ENCODE measurements at places on chromosomes 11 and 22.

GRCh38 chr11:64241241-64241490 is 271 bp downstream of the FKBP2 start:
- DNase-seq: peak; percentile 99

DNA sequence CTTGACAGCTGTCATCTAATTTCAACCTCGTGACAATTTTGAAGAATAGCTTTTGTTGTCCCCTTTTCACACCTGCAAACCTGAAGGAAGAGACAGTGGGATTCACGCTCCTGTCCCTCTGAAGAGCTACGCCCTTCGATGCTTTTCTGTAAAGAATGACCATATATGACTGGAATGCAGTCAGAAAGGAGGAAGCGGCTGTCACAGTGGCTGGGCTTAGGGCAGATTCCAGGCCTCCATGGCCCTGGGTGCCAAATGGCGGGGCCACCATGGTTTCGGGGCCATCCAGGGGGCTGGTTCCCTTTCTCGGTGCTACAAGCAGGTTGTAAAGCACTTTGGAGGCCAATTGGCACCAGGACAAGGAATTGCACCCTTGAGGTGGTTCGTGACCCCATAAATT is 22.2 kb upstream of the FGF19 start:
- DNase-seq: no peak

DNA sequence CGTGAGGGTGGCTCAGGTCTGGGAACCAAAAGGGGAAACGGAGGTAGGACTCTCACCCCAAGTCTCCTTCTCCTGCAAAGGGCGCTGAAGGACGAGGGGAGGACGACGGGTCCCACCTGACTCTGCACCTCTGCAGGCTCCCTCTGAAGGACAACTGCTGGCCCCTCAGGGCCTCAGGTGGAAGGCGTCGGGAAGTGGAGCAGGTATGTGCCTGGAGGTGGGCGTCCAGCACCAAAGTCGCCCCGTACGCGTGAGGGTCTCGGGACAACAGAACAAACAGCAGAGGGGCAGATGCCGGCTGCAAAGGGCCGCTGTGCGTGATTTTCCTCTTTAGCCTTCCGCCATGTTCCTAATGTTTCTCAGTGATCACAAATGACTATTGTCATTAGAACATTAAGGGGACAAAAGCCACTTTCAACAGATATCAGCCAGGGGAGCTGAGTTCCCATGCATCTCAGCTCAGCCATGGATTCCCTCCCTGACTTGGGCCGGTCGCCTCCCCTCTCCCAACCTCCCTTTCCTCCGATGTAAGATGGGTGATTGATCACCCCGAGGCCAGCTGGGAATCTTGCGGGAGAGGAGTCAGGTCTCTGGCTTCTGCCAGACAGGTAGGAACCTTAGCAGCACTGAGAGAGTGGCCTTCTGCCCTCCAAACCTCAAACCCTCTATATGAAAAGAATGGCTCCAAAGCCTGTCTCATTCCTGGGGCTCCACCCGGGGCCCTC is 836 bp downstream of the SLC16A8 start:
- no peak for DNase-seq

DNA sequence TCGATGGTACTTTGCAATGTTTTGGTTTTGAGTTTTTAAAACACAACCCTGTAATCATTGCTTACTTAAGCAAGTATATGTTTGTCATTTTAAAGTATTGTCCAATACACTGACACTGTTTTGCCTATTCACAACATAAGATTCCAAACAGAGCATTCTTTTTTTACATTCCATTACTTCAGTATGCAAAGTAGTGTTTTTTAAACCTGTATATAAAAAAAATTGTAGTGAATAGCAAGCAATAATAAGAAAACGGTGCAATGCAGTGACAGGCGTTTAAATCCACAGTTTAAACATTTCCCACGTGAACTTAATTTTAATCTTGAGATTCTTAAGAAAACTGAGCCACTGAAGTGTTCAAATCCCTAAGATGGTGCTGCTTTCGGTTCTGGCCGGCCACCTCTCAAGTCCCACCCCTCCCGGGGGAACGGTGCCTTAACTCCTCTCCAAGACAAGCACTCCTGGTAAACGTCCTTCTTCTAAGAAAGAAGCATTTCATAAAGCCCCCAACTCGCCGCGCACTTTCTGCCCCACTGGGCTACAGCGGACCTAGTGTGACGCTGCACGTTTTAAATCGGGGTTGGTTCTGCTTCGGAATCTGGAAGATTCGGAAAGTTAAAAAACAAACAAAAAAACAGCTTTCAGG is 2.9 kb downstream of the PGR start:
- DNase-seq: no peak

DNA sequence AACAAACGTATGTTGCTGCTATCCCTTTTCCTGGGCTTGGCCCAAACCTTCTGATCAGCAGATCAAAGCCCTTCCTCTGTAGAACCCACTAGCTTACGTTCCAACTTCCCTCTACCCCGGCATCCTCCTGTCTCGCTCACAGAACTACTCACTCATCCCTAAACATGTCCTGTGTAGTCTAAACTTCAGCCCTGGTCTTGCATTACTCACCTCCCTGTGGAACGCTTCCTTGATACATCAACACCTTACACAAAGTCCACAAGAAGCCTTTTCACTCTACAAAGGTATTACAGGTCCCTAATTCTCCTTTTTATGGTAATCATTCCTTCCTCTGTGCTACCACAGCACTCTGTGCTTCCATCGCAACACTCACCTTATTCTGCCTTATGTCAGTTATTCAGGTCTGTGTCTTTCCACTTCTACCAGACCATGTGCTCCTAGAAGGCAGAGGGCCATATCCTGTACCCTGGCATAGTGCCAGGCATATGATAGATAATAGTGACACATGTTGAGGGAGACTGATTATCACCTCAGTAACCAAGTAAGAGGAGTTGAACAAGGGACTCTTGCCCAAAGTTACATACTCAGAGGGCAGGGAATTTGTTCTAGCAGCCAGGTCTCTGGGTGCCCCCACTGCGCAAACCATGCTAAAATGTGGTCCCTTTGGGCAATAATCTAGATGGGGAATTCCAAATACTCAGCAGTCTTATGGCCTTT is 41.6 kb downstream of the USP35 start:
- peak; percentile 73 for DNase-seq

- peak; percentile 20 for DNase-seq
Measured at GRCh38 chr22:21726650-21727049, 8.9 kb downstream of the YPEL1 start.

DNA sequence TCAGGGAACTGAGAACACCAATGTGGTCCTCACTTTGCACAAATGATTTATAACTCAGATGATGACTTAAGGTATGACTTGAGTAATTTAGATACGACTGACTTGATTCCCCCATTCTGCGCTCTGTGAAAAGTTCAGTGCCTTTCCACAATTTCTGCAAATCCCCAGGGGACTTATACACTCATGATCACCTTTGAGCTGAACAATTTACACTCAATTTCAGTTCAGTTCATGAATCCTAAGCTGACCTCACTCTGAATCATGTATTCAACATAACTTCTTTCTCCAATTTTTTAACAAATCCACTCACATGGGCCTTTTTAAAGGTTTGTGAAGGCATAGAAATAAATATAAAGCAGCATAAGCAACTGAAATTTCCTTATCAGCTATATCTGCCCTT is 274.2 kb downstream of the FAM76B start:
- no peak for DNase-seq

DNA sequence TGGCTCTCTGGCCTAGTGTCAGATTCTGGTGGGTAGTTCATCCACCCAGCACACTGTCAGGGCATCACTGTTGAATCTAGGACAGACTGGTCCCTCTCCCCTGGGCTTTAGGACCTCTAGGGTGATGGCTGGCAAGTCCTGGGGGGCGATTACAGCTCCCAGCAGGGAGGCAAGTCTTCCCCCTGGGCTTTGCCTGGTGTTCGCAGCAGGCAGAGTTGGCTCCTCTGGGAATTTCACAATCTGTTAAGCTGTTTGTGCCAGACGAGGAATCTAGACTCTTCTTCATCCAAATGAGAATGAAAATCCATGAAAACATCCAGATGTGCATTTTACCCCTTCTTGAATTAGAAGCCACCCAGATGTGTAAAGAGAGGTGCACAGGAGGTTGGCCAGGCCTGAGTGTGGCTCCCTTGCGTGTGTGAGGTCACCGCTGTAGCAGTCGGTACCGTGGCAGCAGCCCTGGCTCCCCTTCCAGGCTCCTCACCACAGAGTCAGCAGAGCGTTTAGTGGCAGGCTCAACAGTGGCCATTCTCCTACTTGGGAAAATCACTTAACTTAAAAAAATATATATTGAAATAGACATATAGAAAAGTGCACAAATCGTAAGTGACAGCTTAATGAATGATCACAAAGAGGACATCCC is 99.9 kb upstream of the TBCEL start:
- DNase-seq: no peak

DNA sequence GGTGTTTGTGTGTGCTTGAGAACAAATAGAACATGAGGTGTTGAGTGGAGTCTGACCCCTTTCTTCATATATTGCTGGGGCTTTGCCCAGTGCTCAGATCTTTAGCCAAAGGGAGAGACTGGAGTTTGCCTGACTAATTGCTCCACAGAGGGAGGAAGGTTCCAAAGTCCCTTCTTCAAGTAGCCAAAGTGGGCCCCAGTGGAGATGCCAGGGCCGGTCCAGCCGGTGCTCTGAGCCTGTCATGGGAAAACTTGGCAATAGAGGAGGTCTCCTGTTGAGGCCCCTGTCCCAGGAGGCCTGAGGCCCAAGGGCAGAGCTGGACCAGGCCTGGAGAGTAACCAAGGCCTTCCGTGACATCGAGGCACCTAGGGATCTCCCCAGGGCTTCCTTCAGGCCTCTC is 112.3 kb downstream of the DSCAML1 start:
- peak; percentile 91 for DNase-seq

- no peak for DNase-seq
Measured at GRCh38 chr11:66007201-66007634, 4.6 kb upstream of the CST6 start.

DNA sequence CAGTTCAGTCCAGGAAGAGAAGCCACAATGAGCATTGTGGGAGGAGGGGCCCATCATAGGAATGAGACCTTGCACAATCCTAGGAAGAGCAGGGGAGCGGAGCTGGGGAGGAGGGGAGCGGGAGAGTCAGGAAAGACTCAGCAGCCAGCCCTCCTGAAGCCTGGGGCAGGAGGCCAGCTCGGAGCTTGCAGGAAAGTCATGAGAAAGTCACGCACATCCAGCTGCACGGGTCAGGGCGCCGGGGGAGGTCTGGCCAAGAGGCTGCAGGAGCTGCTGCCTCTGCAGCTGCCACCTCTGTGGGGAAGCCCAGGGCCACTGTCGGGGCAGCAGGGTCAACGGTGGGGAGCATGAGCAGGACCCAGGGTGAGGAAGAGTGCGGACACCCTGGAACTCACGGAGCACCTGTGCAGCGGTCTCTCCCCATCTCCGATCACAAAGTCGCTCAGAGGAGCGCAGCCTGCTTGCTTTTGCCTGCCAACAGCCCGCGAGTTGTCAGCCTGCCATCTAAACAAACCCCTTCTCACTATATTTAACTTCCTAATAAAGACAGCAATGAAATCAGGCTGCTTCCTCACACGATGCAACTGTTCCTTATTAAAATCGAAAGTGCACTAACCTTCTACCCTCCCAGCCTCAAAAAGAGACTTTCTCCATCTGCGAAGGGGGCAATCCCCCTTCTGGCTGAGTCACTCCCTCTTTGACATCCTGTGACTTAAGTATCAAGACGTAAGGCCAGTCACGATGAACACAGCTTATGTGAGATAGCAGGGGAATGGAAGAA is 52.9 kb upstream of the RTL6 start:
- peak; percentile 32 for DNase-seq

DNA sequence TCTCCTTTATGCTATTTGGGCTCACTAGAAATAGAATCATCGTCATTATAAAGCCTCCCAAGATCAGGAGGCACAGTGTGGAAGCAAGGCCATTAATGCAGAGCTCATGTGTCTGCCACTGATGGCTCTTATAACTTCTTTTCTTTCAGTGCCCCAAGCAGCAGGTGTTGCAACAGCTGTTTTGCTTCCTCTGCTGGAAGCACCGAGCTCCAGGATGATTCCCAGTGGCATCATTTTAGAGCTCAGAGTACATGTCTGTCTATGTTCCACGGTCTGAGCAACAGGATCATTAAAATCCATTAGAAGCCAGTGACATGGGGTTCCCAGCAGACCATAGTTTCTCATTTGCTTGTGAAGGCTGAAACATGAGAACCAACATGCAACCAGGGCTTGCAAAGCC is 803.0 kb upstream of the FAT3 start:
- DNase-seq: no peak

GRCh38 chr11:1840780-1841480 is 2.1 kb downstream of the TNNI2 start:
- no peak for DNase-seq

DNA sequence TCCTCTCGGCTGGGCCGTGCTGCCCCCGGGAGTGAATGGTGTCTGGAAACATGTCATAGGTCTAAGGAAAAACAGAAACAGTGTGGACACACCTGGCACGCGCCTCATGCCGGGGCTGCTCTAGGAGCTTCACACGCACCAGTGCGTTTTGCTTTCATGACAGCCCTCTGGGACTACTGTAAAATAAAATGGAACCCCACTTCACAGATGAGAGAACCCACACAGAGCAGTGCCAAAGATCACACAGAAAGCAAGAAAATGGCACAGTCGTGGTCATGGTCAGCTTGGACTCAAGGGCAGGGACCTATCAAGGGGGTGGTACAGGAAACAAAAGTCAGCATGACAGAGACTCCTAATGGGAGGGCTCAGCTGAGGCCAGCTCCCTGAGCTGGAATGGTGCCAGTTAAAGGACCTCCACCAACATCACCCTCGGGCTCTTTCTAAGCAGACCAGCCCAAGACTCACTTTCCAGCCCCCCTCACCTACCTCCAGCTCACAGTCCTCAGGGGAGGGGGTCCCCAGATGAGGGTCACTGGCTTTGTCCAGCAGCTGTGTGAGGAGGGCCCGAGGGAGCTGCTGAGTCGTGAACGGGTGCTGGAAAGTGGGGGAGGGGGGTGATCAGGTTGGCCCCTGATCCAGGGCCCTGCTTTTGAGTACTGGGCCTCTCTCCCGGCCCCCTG is 3.3 kb downstream of the MAP4K2 start:
- no peak for DNase-seq

GRCh38 chr11:2392241-2392959 is 8.2 kb upstream of the TSSC4 start:
- DNase-seq: no peak

DNA sequence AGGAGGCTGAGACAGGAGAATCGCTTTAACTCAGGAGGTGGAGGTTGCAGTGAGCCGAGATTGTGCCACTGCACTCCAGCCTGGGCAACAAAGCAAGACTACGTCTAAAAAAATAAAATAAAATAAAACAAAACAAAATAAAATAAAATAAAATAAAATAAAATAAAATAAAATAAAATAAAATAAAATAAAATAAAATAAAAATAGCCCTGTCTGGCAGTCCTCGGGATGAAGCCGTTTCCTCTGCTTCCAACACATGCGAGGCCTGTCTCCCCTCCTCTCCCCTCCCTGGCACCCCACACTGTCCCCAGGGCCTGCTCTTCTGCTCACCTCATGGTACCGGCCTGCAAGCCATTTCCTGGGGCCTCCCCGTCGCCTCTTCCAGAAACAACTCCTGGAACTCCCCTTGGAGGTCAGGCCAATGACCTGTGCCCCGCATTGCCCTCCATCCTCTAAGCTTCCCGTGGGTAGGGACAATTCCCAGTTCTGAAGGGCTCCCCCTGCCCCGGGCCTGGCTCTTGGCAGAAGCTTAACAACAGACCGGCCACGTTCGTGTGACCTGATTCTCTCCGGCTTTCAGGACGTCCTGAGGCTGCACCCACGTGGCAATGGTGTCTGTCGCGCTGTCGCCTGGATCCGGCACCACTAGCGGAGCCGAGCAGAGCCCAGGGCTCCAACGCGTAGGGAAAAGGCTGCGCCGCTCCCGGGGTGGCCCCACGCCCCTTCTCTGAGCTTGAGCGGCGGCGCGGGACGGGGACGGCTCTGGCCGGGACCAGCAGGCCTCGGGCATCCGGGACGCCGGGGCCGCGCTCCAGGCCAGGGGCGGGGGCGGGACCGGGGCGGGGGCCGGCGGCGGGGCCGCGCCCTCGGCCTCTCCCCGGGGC is 456 bp upstream of the PARVB start:
- DNase-seq: peak; percentile 56

All from small intestine (tissue), 16 donors.